NCI-H460 (cell line): ENCODE measurements at places on chromosomes 5 and 9. TPM values are rescaled to one million over a fixed set of nuclear protein-coding genes. Genes with fewer than 3 reads are reported as not detected.

TEX48 gene
- total RNA-seq: not detected in 2 replicates

GABRA1 gene
- total RNA-seq: not detected in 2 replicates

ERMP1 gene
- total RNA-seq: 14.9 and 16.2 TPM in 2 replicates

TAF11L2 gene
- total RNA-seq: not detected in 2 replicates

ICE1 gene
- 25.2 and 31.2 TPM in 2 replicates for total RNA-seq

PCDHGB3 gene
- total RNA-seq: 0.52 and 1.1 TPM in 2 replicates

ADAMTSL2 gene
- not detected in 2 replicates for total RNA-seq

- DNase-seq: no peak
These were observed 25.1 kb downstream of the NANS start for GRCh38 chr9:98081477-98082219.

GRCh38 chr5:34930462-34930844, 1.1 kb downstream of the DNAJC21 start:
- no peak for DNase-seq

DNA sequence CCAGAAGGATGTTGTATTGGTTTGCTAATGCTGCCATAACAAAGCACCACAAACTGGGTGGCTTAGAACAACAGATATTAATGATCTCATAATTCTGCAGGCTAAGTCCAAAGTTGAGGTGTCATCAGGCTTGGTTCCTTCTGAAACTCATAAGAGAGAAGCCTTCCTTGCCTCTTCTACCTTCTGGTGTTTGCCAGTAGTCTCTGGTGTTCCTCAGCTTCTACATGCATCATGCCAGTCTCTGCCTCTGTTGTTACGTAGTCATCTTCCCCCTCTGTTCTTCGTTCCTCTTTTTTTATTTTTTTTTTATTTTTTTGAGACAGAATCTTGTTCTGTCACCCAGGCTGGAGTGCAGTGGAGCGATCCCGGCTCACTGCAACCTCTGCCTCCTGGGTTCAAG, 61.8 kb downstream of the LRRC70 start:
- DNase-seq: no peak

DNA sequence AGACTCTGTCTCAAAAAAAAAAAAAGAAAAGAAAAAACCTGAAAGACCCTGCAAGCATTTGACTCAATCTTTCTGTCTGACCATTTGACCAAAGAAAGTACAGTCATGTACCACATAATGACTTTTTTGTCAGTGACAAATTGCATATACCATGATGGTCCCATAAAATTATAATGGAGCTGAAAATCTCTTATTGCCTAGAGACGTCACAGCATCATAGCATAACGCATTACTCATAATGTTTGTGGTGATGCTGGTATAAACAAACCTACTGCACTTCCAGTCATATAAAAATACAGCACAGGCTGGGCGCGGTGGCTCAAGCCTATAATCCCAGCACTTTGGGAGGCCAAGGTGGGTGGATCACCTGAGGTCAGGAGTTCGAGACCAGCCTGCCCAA, 10.5 kb downstream of the ECM2 start:
- DNase-seq: no peak

DNA sequence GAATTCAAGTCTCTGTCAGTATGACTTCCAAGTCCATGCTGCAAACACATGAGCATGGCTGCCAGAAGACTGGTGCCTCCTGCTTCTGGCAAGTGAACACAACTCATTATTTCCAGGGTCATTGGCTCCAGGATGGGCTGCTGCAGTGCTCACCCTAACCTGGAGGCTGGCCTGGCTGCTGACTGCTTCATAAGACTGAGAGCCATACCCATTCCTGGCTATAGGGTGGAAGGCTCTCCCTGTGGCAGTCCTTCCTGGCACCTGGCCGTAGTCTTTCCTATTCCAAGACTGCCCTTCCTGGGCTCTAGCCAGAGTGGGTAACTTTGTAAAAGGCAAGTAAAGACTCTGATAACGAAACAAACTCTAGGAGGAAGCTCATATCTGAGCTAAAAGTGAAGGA, 51.2 kb downstream of the CXXC5 start:
- DNase-seq: no peak

- DNase-seq: no peak
These were observed 7.2 kb downstream of the IRGM start for GRCh38 chr5:150853561-150853960.

- peak; percentile 2 for DNase-seq
These were observed 1408.4 kb upstream of the WWC1 start for GRCh38 chr5:166883016-166883415.

- no peak for DNase-seq
These were observed 30.1 kb upstream of the TENT2 start for GRCh38 chr5:79582186-79582585.

- DNase-seq: no peak
These were observed 16.8 kb downstream of the KDM3B start for GRCh38 chr5:138369261-138369660.

DNA sequence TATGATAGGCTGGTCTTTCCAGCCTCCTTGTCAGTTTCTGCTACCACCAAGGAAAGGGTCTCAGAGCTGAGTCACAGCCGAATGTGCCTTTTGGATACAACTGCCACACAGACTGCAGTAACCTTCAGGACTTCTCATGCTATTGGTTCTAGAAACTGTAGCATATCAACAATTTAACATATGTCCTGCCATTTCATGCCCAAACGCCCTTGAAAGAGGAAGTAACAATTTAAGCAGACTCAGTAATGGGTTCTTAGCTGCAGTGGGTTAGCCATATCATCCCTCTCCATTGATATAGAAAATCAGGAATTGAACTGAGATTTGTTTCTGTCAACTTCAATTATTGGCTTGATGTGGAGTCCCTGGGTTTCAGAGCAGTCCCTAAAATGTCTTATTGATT, 4.1 kb upstream of the CLK4 start:
- DNase-seq: no peak

GRCh38 chr5:1517838-1518237, 5.9 kb downstream of the LPCAT1 start:
- DNase-seq: no peak

- no peak for DNase-seq
These were observed 46.8 kb upstream of the NKD2 start for GRCh38 chr5:961711-962240.
